H7 (cell line): ENCODE measurements at places on chromosomes 5 and 9. TPM values are rescaled to one million over a fixed set of nuclear protein-coding genes. Genes with fewer than 3 reads are reported as not detected.

GRCh38 chr5:133952729-133953567 is 15.5 kb downstream of the C5orf15 start:
- no peak for DNase-seq

DNA sequence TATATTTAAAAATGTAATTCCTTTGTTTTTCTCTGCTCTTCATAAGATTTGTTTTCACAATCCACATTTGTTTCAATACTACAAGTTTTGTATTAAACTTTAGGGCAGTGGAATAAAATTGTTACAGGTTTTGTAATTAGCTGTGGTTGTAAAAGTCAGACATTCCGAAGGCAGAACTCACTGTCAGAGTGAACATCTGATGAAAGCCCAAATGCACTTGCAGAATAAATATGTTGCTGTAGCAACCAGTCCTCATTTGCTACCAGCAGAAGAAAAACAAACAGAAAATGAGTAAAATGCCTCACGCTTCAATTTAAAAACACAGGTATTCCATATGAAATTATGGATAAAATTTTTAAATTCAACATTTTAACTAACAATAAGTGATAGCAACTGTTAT is 740.1 kb upstream of the FAM174A start:
- DNase-seq = no peak

GRCh38 chr9:37953206-37953774 is 49.4 kb upstream of the SLC25A51 start:
- no peak for DNase-seq

DNA sequence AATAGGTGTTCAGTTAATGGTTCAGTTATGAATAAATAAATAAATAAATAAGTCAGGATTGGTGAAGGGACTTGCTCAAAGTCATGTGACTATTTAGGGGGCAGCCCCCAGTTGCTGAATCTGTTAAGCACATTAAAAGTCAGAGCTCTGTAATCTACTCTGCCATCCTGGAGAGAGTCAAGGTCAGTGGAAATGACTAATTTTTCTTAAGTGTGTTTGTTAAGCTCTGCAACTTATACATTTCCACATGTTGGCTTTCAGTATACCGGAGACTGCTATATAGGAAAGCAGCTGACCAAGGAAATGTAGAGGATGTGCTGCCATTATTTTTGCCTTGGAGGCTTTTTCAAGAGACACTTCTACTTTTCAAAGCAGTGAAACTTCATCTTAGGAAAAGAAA is 57.9 kb downstream of the KIAA1958 start:
- no peak for DNase-seq

DNA sequence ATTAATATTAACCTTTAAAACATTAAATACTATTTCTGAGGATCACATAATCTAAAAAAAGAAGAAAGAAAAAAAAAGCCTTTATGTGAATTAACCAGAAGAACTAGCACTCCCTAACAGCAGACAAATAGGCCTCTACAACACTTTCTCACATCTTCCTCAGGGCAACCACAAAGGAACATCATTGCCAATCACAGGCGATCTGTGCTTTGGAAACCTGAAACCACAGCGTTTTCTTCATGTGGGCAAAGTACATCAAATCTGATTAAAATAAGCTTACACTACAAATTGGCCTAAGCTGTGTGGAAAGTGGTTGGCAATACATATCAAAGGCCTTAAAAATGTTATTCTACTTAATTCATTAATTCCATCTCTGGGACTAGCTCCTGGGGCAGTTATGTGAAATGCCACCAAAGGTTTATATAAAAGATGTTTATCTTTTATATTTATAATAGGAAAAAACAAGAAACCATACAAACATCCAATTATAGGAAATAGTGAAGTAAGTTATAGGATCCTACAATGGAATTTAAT is 184.8 kb upstream of the TBCA start:
- no peak for DNase-seq

DNA sequence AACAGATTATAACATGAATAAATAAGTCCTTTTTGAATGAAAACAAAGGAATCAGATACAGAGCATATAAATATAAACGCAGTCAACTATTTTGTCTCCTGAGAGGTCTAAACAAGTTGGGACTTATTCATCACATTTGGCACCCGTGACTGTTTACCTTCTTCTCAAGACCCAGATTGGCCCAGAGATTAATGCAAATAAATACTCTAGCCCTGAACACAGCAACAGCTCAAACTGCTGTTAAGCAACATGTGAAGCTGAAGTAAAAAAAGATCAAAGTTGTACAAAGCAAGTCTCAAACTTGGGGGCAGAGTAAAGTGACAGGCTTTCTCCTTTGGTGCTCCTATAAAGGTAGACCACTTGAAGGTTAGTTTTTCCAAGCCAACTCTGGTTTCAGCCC is 95.0 kb upstream of the NR5A1 start:
- DNase-seq = no peak

- DNase-seq = no peak
Observed at GRCh38 chr9:111389406-111389805, 59.4 kb upstream of the OR2K2 start.

DNA sequence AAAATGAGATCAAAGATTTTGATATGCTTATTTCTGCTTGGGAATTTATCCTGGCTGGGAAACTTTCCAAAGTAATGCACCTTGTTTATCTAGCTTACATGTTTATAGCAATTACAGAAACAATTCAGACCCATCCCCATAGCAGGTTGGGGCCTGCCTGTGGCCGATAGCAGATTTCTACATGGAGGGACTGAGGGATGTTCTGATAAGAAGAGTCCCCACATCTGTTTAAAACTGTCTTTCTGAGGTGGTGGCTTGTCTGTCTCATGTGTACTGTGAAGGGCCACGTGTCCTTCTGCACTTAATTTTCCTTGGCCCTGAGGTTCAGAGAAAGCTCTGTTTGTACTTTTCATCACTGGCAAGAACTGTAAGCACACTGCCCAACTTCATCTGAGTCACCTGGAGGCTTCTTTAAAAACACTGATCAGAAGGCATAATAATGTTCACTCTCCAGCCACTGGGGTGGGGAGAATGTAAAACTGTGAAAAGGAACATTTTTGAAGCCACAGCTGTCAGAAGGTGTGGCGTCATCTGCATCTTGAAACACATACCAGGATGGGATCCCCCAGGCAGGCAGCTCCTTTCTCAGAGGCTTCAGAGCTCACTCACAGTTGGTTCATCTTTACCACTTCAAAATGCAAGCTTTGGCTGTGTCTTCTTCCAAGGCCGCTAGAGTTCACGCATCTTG is 80.3 kb downstream of the MAP1B start:
- DNase-seq = no peak

GRCh38 chr9:69293156-69293555 is 31.9 kb upstream of the ENTREP1 start:
- DNase-seq = no peak

DNA sequence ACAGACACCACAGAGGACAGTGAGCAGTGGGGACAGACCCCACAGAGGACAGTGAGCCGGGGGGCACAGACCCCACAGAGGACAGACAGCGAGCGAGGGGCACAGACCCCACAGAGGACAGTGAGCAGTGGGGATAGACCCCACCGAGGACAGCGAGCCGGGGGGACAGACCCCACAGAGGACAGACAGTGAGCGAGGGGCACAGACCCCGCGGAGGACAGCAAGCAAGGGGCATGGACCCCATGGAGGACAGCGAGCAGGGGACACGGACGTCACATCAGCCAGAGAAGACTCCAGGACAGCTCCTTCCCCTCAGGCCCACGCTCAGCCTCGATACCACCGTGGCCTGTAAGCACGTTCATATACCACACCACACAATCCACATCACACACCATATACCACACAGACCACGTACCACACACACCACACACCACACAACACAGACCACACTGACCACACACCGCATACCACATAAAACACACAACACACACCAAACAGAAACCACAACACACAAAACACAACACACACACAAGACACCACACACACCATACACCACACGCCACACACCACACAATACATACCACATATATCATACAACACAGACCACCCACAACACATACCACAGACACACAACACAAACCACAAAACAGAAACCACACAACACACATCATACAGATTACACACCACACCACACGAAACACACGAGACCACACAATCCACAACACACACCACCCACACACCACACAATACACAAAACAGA is 5.2 kb upstream of the ZDHHC11 start:
- DNase-seq = peak; percentile 55

DNA sequence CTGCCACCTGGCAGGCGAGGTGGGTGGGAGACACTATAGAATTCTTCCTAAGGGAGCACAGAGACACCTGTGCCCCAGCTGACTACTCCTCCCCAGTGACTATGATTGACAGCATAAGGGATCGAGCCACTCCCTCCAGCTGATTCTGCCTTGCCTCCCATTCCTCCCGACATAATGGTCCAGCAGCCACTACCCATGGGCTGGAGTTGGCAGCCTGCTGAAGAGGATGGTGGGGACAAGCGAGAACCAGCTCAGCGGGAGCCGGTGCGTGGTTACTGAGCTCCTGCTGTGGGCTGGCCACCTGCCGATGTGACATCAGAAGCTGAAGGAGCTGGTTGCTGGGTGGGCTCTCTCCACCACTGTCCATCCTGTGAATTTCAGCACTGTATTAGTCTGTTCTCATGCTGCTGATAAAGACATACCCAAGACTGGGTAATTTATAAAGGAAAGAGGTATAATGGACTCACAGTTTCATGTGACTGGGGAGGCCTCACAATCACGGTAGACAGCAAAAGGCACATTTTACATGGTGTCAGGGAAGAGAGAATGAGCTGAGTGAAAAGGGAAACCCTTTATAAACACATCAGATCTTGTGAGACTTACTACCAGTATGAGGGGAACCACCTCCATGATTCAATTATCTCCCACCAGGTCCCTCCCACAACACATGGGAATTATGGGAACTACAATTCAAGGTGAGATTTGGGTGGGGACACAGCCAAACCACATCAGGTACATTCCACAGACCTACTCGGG is 12.1 kb upstream of the NCS1 start:
- DNase-seq = peak; percentile 65

GRCh38 chr5:169054506-169054905 is 246.4 kb downstream of the SLIT3 start:
- no peak for DNase-seq

- DNase-seq = no peak
Observed at GRCh38 chr5:151667083-151667482, 19.6 kb downstream of the SPARC start.

DNA sequence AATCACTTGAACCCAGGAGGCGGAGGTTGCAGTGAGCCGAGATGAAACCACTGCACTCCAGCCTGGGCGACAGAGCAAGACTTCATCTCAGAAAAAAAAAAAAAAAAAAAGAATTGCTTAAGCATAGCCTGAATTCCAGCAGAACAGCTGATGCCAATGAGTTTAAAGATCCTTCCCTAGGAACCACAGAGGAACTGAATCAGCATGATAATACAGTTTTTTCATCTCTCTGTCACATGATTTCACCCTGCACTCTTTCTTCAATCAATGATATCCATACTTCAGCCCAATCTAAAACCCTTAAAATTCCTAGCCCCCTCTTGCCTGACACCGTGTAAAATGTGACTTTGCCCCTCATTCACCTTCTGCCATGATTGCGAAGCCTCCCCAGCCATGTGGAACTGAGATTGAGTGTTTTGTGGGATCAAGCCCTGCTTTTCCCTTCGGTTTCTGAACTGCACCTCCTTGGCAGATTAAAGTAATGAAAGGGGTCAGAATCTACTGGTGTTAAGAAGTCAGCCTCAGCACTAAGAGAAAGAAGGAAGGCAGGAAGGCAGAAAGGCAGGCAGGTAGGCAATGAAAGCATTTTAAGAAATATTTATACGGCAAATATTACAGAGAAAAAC is 20.9 kb upstream of the DMXL1 start:
- peak; percentile 38 for DNase-seq

DNA sequence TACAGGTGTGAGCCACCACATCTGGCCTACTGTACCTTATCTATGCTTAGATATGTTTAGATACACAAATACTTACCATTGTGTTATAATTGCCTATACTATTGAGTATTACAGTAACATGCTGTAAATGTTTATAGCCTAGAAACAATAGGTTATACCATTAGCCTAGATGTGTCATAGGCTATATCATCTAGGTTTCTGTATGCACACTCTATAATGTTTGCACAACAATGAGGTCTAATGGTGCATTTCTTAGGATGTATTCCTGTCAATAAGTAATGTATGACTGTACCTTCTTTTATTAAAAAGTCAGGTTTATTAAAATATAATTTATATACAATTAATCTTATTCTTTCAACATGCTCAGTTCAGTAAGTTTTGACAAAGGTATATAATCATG is 683.1 kb downstream of the LRRC70 start:
- DNase-seq = no peak

- no peak for DNase-seq
Observed at GRCh38 chr5:160023007-160023907, 14.3 kb downstream of the TTC1 start.

DNA sequence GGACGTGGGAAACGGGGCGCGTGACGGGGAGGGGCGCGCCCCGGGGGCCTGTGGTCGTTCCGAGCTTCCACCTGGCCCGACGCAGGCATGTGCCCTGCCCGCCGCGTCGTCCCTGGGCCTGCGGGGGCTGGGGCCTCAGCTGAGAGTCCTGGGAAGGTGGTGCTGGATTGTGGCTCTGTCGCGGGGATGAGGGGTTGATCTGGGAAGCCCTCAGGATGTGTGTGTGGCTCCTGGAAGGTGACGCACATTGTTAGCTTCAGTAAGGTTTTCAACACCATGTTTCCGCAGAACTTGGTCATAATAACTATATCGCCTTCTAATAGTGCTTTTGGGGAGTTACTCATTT is 589.1 kb downstream of the MTRR start:
- no peak for DNase-seq

- DNase-seq = peak; percentile 33
Observed at GRCh38 chr5:93599001-93599379, 16.0 kb downstream of the NR2F1 start.

DNA sequence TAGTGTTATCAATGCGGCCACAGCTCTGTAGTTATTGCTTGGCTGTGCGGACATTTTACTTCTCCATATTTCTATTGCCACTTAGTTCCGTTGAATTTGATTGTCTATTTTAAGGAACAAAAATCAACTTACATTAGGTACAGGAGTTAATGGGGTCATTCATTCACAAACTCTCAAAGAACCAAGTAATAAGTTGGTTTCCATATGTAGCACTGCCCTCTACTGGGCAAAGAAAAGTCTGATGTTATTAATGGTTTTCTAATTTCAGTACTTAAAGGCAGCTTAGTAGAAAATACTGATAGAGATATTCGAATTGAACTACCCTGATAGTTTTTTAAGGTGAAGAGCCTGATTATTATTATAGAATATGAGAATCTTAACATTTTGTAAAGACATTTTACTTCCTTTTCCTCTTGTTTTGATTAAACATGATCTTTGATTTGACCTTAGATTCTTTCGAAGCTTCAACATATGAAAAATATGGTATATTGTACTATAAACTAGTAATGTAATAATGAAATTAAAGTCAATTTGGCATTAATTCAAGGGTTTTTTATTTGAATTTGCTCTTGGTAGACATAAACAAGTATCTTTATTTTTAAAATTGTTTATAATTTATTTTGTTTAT is 119.5 kb upstream of the CTNND2 start:
- DNase-seq = peak; percentile 19

Gene GHR
- 0.28 and 0.96 TPM in 2 replicates for total RNA-seq

Gene SLC1A1
- 5.2 and 11.6 TPM in 2 replicates for total RNA-seq

Gene SPATA31A3
- 0.22 TPM in 1 of 2 replicates, not detected in the other for total RNA-seq

Gene DIPK1B
- total RNA-seq = 57.0 and 75.7 TPM in 2 replicates

Gene GADD45G
- 3.7 and 7.5 TPM in 2 replicates for total RNA-seq

Gene MYO10
- 36.3 and 56.6 TPM in 2 replicates for total RNA-seq

Gene IFNA21
- total RNA-seq = not detected in 2 replicates

Gene LIX1
- total RNA-seq = 0.14 TPM in 1 of 2 replicates, not detected in the other

Gene ACTL7B
- not detected in 2 replicates for total RNA-seq

Gene TYRP1
- total RNA-seq = 0.26 and 0.59 TPM in 2 replicates

Gene PCDHGB2
- 0.03 TPM in 1 of 2 replicates, not detected in the other for total RNA-seq
